A172 (cell line): ENCODE measurements at places on chromosomes 11 and 22.

DNA sequence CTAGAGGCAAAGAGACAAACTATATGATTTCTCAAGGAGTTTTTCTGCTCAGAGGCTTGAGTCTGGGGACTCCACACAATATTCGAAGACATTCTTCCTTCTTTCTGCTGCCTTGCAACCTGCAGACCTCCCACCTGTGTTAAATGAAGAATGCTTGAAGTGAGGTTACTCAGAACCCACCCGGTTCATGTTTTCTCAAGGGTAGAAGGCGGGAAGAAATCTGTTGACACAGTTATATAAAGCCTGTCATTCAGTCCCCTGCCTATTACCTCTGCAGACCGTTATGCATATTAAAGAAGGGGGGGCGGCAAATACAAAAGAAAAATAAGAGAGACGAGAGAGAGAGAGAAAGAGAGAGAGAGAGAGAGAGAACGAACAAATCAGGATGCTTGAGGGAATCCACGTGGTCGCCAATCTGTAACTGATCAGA is 2.2 kb upstream of the KMT2A start:
- DNase-seq, result no peak

GRCh38 chr11:32899438-32899837 is 6.8 kb downstream of the QSER1 start:
- DNase-seq, result no peak

- no peak for DNase-seq
Observed at GRCh38 chr11:18495271-18495670, 31.5 kb downstream of the TSG101 start.

GRCh38 chr11:47189100-47189834 is 3.0 kb upstream of the PACSIN3 start:
- peak; percentile 80 for DNase-seq

- no peak for DNase-seq
Observed at GRCh38 chr11:118625036-118625690, 17.7 kb downstream of the PHLDB1 start.

- no peak for DNase-seq
Observed at GRCh38 chr11:95544095-95544856, 245.3 kb downstream of the FAM76B start.

GRCh38 chr11:113198972-113199661 is 115.3 kb upstream of the TTC12 start:
- DNase-seq, result no peak

- no peak for DNase-seq
Observed at GRCh38 chr11:92894197-92894596, 75.3 kb upstream of the MTNR1B start.

DNA sequence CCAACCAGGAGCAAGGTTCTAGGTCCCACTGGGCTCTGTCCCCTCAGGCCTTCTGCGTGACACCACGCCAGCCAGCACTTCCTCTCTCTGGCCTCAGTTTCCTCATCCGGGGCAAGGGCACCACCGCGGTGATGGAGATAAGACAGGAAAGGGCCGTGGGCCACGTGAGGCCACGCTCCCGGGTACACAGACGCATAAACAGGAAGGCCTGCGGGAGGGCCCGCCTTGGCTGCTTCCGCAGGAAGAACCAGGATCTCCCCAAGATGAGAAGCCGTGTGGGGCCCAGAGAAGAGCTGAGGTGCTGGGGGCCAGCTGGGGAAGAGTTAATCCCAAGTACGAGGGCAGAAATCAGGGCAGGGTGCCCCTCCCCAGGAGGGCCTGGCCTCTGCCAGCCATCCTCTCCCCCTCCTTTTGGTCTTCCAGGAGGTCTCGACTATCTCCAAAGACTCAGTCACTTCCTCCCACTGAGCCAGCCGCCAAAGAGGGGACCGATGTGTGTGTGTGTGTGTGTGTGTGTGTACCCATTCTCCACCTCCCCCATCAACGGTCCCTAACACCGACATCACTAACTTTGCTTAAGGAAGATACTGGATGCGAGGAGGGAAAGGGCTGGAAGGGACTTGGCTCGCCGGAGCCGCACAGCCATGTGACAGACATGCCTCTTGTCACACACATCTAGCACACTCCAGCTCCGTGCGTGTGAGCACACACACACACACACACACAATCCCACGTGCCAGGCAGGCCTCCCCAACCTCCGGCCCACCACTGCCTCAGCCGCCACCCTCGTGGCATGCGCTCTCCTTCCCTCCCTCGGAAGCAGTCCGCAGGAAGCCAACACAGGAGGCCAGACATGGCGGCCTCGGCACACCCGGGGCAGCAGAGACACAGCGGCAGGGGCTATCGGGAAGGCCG is 1.4 kb downstream of the MFNG start:
- DNase-seq, result no peak

DNA sequence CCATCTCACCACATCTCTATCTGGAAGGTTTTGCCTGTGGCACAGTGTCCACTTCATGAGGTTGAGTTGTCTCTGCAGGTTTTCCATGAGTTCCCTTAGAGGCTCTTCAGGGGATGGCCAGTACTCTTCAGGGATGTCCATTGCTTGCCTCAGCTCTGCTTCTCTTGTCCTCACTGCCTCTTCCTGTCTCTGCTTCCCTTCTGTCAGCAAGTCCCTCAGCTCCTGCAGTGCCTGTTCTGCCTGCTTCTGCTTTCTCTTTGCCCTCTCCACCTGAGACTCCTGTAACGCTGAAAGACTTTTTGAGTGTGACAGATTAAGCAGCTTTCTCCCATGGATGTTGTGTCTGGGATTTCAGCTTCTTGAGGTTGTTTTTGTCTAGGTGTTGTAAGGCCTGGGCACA is 38.2 kb upstream of the MRPL17 start:
- DNase-seq, result no peak

DNA sequence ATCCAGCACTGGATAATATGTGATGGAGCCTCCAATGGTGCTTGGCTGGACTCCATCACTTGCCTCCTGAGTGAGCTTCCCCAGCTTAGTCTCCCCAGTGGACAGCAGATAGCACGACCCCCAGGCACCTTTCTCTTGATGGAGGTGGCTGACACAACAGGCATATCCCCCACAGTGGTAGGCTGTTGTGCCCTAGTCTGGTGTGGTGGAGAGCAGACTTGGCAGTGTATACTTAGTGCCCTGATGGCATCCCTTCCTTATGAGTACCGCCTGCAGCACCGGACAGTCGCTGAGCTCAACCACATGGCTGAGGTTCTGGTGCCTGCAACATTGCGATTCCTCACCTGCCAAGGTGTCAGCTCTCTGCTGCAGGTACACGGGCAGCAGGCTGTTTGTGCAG is 50.1 kb downstream of the DNHD1 start:
- no peak for DNase-seq

DNA sequence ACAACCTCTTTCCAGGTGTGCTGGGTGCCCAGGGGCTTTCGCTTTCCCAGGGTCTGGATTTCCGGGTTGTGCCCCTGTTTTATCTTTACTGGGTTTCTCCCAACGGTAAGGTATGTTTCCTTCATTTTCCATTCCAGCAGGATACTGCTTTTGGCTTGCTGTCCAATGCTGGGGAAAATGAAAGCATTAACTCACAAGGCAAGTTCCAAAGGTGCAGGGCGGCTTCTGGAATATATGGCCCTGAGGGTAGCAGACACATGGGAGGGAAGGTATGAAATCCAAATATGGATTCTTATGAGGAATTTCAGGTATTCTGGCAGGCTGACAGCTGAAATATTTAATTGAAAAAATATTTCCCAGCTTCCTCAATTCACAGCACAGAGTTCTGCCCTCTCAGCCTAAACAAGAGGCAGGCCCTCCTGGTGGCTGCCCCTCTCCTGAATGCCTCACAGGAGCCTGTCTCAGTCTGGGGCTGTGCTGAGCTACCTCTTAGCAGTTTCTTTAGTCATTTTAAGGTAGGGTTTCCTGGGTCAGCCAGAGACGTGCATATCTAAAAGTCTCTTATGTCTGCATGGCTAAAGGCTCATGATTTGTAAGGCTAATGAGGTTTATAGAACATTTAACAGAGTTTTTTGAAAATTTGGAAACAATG is 318.6 kb upstream of the B3GAT1 start:
- DNase-seq, result no peak

GRCh38 chr11:68961245-68961644 is 19.5 kb downstream of the MRGPRD start:
- no peak for DNase-seq

GRCh38 chr11:114775875-114776621 is 97.7 kb downstream of the NXPE2 start:
- DNase-seq, result no peak

GRCh38 chr22:32079130-32080089 is 36.3 kb downstream of the SLC5A1 start:
- peak; percentile 75 for DNase-seq

DNA sequence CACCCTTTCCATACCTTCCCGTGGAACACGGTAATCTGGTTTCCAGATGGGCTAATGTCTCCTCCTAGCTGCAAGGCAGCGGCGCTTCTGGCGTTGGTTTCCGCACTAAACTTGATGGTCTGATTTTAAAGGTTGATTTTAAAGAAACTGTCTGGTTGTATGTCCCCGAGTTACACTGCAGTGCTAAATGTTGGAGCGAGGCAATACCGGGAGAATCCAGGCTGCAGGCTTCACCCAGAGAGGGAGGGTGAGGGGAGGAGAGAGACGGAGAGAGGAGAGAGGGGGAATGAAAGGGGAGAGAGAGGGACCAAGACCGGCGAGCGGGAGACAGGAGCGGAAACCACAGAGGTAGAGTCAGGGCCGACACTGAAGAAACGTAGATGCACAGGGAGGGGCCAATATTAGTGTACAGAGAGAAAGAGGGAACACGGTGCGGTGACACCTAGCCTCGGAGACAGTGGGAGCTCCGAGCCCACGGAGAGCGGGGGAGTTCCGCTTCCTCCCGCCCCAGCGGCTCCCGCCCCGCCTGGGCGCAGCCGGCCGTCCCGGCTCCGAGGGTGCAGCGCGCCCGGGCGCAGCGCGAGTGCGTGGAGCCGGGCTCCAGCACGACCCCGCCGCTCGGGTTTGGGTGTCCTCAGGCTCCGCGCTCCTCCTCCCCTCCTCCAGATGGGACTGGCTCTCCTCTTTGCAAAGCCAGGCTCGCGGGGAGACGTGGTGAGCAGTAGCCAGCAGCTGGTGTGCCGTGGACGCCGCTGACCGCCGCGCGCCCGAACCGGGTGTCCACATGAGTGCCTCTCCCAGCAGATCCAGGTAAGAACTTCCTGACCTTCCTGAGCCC is 71.9 kb upstream of the GRAMD1B start:
- no peak for DNase-seq

- no peak for DNase-seq
Observed at GRCh38 chr11:34502949-34503348, 10.6 kb downstream of the ELF5 start.
